HCT116 (cell line): ENCODE measurements at places on chromosomes 1 and 21. TPM values are rescaled to one million over a fixed set of nuclear protein-coding genes. Genes with fewer than 3 reads are reported as not detected.

GRCh38 chr1:68198752-68199151, 33.6 kb downstream of the WLS start:
- no peak for DNase-seq

DNA sequence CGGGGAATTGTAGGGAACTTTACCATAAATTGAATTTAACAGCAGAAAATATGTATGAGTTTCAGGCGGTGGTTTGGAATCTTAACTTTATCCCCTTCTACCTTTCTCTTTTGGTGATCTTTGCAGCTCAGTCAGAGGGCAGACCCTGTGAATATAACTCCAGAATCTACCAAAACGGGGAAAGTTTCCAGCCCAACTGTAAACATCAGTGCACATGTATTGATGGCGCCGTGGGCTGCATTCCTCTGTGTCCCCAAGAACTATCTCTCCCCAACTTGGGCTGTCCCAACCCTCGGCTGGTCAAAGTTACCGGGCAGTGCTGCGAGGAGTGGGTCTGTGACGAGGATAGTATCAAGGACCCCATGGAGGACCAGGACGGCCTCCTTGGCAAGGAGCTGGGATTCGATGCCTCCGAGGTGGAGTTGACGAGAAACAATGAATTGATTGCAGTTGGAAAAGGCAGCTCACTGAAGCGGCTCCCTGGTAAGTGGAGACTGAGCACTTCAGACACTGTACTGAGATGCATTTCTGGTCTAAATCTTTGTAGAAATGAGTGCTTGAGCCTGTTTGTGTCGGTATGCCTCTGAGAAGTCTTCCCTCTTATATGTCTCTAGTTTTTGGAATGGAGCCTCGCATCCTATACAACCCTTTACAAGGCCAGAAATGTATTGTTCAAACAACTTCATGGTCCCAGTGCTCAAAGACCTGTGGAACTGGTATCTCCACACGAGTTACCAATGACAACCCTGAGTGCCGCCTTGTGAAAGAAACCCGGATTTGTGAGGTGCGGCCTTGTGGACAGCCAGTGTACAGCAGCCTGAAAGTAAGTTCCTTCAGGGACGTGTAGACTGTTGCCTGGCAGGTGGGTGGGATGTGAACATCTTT, 1.5 kb downstream of the CCN1 start:
- no peak for DNase-seq

GRCh38 chr1:82759035-82759434, 958.3 kb downstream of the ADGRL2 start:
- DNase-seq, result no peak

GRCh38 chr1:12556368-12556930, 61.6 kb downstream of the DHRS3 start:
- no peak for DNase-seq

- DNase-seq, result no peak
Measured at GRCh38 chr1:178146436-178146835, 52.5 kb downstream of the RASAL2 start.

DNA sequence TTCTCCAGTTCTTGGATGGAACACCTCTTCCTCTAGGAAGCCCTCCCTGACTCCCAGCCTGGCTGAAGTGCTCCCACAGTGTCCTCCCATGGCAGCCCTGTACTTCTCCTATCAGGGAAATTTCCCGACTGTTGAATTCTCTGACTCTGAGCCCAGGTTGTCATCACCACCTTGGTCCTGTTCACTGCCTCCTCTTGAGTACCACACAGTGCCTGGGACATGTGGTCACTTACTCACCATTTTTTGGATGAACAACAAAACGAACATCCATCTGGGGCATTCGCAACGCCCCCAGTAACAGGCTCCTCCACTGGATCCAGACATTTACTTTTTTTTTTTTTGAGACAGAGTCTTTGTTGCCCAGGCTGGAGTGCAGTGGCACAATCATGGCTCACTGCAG, 37.4 kb downstream of the CHD5 start:
- DNase-seq, result no peak

Gene IPP
- total RNA-seq, result 13.8 TPM

GRCh38 chr1:227312361-227313025, 5.8 kb downstream of the CDC42BPA start:
- DNase-seq, result no peak

Gene ASCL5
- total RNA-seq, result 0.15 TPM

DNA sequence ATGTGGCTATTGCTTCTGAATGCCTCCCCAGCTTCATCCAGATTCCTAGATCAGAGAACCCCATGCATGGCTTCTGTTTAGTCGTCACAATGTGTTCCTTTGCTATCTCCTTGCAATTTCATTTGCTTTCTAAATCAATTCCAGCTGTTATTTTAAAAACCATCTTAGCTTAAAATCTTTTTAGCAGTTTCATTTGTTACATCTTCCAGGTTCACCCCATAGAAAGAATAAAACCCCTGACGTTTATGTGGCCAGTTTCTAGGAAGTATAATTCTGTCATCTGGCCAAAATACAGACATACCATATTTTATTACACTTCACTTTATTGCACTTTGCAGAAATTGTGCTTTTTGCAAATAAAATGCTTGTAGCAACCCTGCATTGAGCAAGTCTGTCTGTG, 278.4 kb downstream of the PTPRC start:
- DNase-seq, result no peak

Gene MYOG
- not detected for total RNA-seq

DNA sequence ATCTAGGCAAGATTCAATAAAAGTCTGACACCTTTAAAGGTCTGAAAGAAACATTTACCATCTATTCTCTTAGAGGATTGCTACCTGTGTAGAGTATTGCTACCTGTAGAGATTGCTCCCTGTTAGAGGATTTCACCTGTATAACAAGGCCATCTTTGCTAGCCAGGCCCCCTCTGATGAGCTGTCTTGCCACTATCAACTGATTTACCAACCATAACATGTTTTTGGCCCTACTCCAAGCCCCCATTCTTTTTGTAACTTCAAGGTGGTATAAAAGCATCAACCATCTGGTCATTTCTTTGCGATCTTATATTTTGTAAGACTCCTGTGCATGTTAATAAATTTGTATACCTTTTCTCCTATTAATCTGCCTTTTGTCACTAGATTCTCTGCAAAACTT, 424.7 kb upstream of the CAMK1G start:
- DNase-seq, result no peak

DNA sequence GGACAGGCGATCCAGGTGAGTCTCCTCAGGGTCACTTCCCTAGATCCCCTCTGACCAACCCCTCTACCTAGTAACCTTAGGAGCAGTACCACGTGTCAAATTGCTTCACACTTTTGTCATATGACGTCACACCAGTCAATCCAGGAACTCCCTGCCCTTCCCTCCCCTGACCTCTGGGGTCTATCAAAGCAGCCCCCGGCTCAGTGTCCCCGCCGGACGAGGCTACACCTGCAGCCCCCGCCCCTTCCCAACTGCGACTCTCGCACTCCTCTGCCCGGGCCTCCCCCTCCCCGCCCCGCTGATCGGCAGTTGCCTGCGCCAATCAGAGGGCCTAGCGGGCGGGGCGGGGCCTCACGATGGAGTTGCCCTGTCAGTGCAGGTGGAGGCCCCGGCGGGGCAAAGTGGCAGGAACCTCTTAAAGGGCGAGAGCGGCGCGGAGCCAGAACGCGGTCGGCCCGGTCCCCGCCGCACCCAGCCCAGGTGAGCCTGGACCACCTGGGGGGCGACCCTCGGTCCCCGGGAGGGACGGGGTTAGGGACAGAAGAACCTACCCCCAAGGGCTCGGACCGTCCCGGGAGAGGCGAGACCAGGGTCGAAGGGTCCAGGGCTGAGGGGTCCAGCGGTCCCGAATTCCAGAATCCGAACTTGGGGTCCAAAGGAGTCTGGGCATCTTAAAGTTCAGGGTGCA, 27.5 kb upstream of the EPB41 start:
- peak; percentile 76 for DNase-seq

Gene SNX7
- 18.8 TPM for total RNA-seq

DNA sequence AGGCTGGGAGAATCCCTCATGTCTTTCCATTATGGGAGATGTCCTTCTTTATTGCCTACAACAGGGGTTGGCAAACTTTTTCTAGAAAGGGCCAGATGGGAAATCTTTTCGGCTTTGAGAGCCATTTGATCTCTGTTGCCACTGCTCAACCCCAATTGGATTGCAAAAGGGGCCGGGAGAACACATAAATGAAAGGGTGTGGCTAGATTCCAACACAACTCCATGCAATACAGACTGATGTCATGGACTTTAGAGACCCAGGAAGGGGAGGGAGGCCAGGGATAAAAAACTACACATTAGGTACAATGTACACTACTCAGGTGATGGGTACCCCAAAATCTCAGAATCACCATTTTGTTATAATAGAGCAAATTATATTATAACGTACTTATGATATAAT, 97.6 kb upstream of the SIM2 start:
- DNase-seq, result no peak

Gene KRTAP19-3
- not detected for total RNA-seq

DNA sequence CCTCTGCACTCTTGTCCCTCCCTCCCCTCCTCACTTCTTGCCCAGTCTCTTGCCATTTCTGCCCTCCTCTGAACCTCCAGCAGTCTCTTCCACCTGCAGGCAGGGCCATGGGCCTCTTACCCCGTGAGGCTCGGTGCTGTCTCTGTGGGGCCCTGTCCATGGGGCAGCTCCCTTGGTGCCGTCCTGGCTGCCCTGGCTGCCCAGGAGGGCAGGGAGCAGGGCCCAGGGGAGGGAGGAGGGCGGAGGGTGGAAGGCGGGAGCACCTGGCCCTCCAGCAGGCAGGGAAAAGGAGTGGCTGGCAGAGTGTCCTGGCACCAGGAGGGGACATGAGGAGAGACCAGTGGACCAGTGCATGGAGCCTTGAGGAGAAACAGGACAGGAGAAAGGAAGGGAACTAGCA, at the start of gene RORC:
Gene RORC, minus strand, starts transcription at position 198 of the 400 bp plus-strand sequence. Its CDS starts 38 bp downstream, at position 160.
- DNase-seq, result no peak

- no peak for DNase-seq
Measured at GRCh38 chr21:16587141-16587581, 857.4 kb downstream of the USP25 start.

Gene HRNR
- total RNA-seq, result not detected

Gene GRIK3
- total RNA-seq, result not detected

GRCh38 chr1:236400061-236400603, 6.0 kb downstream of the EDARADD start:
- DNase-seq, result no peak

- no peak for DNase-seq
Measured at GRCh38 chr21:45872902-45873301, 108.7 kb upstream of the COL6A1 start.

GRCh38 chr1:69982992-69983391, 222.4 kb downstream of the LRRC40 start:
- peak; percentile 2 for DNase-seq

DNA sequence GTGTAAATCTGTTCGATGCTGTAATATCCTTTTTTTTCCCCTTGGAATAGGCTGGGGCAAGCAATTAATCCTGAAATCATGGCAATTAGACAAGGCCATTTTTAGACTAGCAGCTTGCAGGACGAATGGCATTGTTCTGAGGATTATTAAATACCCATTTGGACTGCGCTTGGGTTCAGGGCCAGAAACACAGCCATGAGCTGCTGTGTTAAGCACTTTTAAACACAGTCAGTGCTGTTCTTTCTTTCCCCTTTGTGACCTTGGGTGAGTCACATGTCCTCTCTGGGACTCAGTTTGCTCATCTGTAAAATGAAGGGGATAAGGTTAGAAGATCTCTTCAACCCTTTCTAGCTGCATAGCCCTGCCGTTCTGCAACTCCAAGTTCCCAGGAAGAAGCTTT, 58.6 kb upstream of the C8B start:
- DNase-seq, result no peak

GRCh38 chr1:14341147-14341546, 257.3 kb upstream of the KAZN start:
- DNase-seq, result no peak

DNA sequence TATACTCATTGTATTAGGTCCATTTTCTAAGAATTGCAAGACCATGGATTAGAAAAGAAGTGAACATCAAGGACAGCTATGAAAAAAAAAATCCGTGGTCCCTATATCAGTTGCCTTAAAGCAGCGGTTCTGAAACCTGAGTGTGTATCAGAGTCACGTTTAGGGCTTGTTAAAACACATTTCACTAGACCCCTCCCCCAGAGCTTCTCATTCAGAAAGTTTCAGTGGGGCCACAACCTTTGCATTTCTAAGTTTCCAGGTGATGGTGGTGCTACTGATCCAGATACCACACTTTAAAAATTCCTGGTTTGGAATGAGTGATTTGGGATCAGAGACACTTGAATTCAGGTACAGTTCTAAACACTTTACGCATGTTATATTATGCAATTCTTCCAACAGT, 96.1 kb upstream of the PRMT6 start:
- DNase-seq, result no peak
